GM12892 (cell line): ENCODE measurements at places on chromosomes 11 and 22.

DNA sequence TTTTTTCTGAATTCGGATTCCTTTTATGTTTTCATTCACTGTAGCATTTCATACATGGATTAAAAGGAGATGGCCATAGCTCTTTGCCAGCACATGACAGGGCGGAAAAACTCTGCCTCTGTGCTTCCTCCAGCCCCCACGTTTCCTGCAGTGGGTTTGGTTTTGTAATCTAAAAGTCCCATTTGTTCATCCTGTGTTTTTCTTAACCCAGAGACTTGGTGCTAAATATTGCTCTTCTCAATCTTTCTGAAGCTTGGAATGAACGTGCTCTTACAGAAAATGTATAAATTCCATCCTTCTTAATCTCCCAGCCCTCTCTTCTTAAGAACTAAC, 89.9 kb downstream of the PPP6R3 start:
- no peak for DNase-seq

- no peak for DNase-seq
Observed at GRCh38 chr22:45903355-45904135, 73.4 kb downstream of the WNT7B start.

DNA sequence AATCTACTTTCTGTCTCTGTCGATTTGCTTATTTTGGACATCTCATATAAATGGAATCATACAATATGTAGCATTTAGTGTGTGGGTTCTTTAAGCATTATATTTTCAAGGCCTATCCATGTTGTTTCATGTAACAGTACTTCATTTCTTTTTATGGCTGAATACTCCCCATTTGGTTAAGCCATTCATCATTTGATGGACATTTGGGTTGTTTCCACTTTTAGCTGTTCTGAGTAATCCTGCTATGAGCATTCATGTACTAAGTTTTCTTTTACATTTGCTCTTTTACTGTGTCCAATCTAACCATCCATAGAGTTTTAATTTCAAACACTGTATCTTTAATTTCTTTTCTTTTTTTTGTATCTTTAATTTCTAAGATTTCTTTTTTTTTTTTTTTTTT, 55.6 kb upstream of the SPTBN2 start:
- DNase-seq = no peak

GRCh38 chr22:46941968-46942798, 179.7 kb downstream of the TBC1D22A start:
- DNase-seq = no peak

DNA sequence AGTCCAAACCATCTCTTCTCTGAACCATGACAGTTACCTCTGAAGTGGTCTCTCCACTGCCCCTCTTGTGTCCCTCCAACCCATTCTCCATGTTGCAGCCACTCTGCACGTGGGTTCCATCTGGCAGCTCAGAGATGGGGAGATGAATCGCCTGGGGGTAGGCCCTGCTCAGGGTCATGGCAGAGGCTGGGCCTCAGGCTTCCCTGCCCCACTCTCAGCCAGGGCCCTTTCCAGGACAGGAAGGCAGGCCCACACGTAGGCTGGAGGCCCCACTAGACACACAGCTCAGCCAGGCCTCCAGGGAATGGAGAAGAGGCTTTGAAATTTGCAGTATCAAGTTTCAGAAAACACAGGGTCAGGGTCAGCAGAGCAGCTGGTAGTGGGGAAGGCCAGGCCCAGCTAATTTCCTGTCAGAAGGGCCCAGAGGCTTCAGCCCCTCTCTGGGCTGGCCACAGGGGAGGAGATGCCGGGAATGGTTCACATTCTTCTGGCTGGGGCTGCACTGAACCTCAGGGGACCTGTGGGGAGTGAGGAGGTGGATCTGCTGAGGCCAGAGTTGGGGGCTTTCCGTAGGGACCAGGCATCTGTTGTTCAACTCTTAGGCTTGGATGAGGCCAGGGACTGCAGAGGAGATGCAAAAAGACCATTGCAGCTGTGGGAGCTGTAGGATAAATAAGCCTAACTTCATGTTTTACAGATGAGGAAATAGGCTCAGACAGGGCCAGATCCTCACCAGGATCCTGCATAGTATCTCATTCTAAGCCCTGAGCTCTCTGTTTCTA, 101.6 kb downstream of the SWAP70 start:
- DNase-seq = no peak

DNA sequence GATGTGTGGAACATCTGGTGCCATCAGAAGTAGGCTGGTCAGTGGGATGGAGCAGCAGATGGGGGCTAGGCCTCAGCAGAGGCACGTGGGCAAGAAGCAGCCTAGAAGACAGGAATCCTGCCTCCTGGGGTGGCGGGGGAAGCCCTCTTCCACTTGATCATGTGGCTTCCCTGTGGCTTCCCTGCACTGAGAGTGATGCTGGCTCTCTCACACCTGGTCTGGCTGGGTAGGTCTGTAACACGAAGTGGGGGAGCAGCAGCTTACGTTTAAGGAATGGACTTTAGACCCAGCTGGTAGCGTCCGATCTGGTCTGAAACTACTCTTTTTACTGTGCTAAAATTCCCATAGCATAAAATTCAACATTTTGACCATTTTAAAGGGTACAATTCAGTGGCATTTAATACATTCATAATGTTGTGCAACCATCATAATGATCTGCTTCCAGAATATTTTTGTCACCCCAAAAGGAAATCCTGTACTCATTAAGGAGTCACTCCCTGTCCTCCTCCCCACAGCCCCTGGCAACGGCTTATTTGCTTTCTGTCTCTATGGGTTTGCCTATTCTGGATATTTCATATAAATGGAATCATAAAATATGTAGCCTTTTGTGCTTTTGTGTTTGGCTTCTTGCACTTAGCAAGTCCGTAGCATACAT, 21.7 kb downstream of the PTPN5 start:
- peak; percentile 49 for DNase-seq

DNA sequence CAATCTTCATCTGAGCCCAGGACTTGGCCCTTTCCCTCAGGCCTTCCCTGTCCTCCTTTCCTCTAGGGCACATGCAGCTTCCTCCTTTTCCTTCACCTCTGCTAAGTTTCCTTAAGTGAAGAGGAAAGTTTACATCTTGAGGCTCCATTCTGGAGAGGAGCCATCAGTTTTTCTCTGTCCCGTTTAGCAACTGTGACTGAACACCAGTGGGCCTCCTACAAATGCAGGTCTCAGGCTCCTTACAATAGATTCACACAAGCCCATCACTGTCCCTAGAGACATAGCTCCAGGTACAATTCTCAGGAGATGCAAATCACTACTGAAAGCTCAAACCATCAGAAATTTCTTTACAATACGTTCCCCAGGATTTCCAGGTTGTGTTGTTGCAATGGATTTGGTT, 23.3 kb upstream of the LYVE1 start:
- no peak for DNase-seq

- no peak for DNase-seq
Observed at GRCh38 chr11:128250482-128250881, 336.9 kb downstream of the ETS1 start.

DNA sequence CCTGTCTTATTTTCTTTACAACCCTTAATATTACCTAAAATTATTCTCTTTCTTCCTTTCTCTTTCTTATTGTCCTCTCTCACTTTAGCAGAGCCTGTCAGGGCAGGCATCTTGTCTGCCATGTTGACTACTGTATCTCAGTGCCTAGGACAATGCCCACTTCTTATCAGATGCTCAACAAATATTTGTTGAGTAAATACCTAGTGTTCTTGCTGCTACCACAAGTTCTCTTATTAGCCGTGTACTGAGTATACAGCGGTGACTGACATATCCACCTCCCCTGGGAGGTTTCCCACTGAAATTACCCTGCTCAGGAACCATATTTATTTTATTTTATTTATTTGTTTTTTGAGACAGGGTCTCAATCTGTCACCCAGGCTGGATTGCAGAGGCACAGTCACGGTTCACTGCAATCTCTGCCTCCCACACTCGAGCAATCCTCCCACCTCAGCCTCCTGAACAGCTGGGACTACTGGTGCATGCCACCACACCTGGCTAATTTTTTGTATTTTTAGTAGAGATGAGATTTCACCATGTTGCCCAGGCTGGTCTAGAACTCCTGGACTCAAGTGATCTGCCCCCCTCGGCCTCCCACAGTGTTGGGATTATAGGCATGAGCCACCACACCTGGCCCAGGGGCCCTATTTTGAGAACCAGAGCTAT, 6.7 kb downstream of the HPX start:
- no peak for DNase-seq

DNA sequence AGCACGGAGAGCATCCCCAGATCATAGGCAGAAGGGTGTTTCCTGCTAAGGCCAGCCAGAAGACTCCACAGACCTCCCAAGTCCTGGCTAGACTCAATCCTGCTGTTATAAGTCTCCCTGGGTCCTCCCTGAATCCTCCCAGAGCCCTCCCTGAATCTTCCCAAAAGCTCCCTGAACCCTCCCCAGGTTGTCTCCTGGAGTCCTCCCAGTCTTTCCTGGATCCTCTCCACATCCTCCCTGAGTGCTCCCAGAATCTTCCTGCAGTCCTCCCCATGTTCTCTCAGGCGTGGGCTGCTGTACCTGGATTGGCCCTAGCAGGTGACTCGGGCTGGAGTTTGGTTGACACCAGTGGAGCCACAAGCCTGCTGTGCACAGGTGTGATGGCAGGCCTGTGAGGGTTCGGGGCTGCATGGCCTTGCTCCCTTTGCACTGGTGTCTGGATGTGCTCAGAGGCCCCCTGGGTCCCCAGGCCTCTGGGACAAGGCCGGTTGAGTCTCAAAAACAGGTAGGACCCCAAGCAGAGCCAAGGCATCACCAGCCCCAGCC, 11.6 kb downstream of the GP1BB start:
- no peak for DNase-seq

DNA sequence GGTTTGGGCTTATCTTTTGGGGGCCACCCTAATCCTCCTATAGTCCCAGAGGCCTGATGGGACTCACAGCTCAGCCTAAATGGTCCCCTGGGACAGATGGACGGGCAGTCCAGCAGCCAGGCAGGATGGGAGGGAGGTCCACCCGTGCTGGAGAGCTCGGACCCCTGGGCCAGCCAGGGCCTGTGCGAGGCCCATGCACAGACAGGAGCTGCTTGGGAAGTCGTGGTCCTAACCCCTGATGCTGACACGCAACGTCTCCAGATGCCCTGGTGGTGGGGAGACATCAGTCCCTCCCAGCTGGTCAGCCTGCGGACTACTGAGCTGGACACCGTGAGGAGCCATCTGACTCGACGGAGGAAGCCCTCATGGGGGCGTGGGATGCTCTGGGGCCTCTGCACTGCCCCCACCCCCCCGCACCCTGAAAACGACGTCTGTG, 31.2 kb upstream of the MUC5AC start:
- peak; percentile 23 for DNase-seq

GRCh38 chr22:48972979-48973693, 854.5 kb downstream of the BRD1 start:
- DNase-seq = no peak

DNA sequence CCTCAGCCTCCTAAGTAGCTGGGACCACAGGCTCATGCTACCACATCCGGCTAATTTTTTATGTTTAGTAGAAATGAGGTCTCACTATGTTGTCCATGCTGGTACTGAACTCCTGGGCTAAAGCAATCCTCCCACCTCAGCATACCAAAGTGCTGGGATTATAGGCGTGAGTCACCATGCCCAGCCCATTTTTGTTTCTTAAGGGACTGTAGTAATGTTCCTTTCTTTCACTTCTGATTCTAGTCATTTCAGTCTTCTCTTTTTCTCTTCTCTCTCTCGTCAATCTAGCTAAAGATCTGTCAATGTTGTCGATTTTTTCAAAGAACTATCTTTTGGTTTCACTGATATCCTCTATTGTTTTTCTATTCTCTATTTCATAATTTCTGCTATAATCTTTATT, 111.0 kb upstream of the APOA1 start:
- no peak for DNase-seq

DNA sequence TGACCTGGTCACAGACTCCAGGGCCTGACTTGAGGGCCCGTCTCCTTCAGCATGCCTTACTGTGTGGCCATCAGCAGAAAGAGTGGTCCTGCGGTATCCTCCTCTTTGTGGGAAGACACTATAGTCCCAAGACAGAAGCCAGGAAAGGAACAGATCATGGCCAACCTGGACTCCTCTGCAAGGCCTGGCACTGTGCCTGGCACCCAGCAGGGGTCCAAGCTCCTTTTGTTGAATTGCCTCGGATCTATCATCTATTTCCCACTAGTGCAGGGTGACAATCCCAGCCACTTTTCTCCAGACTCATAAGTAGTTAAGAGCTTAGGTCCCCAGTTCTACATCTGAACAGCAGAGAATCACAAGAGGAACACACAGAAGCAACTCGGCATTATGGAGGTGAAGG, 27.0 kb downstream of the DSCAML1 start:
- no peak for DNase-seq

- no peak for DNase-seq
Observed at GRCh38 chr11:38667359-38667758, 2069.3 kb upstream of the RAG2 start.

DNA sequence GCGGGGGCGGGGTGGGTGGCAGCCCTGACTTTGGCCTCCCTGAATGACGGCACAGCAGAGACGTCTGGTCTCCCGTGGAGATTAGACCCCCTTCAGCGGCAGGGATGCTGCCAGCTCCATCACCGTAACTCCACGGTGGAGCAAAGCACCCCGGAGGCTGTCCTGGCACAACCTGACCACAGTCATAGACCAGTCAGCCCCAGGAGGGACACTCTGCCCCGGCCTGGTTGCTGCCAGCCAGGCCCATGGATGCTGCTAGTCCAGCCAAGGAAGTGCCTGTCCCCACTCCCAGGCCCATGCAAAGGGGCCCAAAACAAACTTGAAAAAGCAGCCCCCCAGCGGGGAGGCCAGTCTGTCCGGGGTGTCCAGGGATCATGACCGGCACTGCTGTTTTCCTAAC, 11.5 kb upstream of the ANO1 start:
- DNase-seq = no peak

DNA sequence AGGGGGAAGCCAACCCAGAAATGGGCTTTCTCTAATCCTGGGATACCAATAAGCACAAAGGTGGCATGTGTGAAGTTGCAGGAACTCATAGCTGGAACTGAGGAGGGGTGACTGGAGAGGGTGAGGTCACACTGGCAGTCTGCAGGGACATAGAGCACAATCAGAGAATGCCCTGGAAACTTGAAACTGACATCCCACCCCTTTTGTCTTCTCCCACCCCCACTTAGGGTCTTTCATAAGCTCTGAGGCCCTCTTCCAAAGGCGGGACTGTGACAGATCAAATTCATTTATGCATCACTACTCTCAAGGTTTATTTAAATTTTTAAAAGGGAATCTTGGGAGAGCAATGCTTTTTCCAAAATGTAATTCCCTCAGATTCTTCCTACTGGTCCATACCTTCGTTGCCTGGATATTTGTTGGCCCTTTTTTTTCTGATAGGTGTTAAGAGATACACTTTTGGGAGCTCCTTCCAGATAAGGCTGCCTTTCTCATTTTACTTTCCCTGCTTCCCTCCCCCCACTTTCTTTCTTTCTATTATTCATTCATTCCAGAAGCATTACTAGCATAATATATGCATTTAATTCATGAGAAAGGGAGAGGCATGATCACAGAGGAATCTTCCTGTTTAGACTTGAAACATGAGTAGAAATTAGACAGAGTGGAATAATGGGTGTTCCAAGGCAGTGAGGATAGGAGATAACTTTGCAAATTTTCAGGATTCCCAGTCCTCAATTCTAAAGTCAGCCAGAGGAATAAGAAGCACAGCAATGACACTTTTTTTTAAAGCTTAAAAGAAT, 14.8 kb downstream of the OR51E2 start:
- DNase-seq = no peak

GRCh38 chr11:33747979-33748378, 11.8 kb upstream of the CD59 start:
- DNase-seq = no peak

GRCh38 chr11:113014262-113015097, 53.3 kb downstream of the NCAM1 start:
- DNase-seq = no peak
